ENCODE measurements at places on chromosomes 7 and 10.

- DNase-seq, result no peak
Measured at GRCh38 chr7:149787428-149788299, 14.3 kb upstream of the ZNF467 start.

GRCh38 chr7:11133436-11133959 lies 159.8 kb downstream of the PHF14 start:
- DNase-seq, result no peak

- DNase-seq, result no peak
Measured at GRCh38 chr10:117477961-117478670, 64.4 kb upstream of the EMX2 start.

GRCh38 chr7:151000897-151001495 lies 10.2 kb downstream of the NOS3 start:
- DNase-seq, result no peak

DNA sequence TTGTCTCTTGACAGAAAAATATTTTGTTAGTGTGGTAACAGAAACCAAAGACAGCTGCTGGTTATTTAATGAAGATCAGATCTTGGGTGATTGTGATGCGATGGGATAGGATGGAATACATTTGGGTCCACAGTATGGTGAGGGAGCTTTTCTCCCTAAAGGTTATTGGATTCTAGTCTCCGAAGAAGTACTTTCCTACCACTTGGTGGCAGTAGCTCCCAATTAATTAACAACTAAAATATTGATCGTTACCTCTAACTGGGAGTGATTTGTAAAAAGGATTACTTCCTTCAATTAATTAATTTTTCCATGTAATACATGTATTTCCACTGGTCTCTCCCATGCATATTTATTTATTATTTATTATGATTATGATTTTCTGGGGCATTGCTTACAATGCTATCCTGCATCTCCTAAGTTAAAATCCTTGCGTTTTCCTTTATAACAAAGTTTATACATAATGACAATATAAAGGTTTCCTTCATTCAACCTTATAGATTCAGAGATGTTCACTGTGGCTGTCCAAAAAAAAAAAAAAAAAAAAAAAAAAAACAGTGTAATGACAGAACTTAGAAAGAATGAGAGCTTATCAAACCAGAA lies 25.6 kb downstream of the TMEM196 start:
- no peak for DNase-seq

DNA sequence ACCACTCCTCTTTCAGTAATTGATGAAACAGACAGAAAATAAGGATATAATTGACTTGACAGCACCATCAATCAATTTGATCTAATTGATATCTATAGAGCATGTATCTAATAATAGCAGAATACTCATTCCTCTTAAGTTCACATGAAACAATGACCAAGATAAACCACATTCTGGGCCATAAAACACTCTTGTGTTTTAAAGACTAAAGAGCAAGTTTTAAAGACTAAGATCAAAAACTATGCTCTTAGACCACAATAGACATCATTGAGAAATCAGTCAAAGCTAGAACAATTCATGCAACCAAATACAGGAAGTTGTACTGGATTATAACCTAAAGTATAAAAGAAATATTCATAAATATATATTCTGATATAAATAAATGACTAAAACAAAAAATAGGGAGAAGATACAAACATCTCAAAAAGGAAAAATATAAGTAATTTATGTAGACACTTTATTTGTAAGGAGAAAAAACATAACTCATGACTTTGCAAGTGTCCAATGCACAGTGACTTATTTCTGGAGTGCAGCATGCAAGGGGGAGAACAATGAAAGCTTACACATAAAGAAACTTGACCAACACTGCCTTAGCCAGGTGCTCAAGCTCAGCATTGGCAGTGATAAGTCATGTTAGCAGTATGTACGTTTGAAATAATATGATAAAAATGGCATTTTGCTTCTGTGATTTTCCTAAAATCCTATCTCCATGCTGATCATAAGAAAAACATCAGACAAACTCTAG lies 312.7 kb upstream of the IGFBP3 start:
- no peak for DNase-seq

DNA sequence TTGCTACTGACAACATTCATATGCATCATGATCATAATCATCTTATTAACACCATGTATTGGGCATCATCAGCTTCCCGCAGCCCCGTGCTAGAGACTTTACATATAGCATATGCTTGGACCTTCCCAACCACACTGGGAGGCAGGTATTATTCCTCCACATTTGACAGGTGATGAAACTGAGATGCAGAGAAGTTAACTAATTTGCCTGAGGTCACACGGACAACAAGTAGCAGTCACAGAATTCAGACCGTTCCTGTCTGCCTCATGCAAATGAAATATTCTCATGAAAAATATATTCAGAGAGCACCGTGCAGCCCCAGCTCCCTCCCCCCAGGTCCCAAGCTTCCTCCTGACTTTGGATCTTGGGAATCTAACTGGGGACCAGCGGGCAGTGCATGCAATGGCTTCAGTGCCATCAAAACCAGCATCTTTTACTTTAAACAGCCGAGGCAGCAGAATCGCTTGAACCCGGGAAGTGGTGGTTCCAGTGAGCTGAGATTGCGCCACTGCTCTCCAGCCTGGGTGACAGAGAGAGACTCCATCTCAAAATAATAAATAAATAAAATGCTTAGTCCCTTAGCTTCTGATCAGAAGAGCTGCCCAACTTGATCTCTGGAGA lies 112.2 kb upstream of the GPR26 start:
- no peak for DNase-seq

DNA sequence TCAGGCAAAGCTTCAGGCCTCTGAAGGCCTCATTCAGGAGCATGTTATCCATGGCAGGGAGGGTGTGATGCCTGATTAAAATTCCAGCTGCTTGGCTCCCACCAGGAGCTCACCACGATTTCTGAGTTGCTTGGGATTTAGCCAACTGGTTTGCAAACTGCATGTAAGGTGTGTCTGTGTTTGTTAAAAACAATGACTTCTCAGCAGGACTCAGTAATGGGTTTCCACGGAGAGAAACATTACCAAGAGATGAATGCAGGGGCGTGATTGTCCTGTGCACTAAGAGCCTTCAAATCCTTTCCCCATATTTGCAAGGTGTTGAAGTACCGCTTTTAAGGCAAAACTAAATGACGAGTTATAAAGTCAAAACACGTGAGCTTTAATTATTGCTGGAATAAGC lies 88.8 kb upstream of the BTBD16 start:
- DNase-seq, result no peak

DNA sequence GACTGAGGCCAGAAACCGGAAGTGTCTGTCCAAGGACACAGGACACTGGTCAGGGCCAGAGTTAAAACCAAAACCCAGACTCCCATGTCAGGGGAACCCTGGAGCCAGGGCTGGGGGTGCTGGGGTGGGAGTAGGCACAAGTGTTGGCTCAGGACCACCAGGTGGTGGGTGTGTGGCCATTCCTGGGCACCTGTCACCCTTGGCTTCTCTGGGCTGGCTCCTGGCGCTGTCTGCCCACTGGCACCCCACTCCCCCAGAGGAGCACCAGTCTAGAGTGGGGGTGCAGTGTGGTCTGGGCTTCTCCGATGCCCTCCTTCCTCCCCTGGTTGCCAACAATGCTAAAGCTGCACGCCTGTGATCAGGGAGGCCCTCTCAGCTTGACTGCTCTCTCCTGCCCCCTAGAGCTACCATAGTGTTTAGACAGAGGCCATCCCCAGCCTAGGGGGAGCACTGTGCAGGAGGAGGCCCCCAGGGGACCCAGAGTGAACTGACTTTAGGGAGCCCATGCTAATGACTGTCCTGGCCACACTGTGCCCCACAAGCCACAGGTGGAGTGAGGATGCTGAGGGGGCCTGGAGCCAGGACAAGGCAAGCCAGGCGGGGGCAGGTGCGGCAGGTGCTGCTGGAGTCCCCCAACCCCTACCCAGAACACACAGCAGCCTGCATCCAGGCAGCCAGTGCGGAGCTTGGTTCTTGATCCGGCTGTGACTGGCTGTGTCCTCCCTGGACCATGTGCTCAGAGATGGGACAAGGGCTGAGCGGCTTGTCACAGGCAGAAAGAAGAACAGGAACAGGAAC lies 11.0 kb downstream of the RASGEF1A start:
- DNase-seq, result no peak

DNA sequence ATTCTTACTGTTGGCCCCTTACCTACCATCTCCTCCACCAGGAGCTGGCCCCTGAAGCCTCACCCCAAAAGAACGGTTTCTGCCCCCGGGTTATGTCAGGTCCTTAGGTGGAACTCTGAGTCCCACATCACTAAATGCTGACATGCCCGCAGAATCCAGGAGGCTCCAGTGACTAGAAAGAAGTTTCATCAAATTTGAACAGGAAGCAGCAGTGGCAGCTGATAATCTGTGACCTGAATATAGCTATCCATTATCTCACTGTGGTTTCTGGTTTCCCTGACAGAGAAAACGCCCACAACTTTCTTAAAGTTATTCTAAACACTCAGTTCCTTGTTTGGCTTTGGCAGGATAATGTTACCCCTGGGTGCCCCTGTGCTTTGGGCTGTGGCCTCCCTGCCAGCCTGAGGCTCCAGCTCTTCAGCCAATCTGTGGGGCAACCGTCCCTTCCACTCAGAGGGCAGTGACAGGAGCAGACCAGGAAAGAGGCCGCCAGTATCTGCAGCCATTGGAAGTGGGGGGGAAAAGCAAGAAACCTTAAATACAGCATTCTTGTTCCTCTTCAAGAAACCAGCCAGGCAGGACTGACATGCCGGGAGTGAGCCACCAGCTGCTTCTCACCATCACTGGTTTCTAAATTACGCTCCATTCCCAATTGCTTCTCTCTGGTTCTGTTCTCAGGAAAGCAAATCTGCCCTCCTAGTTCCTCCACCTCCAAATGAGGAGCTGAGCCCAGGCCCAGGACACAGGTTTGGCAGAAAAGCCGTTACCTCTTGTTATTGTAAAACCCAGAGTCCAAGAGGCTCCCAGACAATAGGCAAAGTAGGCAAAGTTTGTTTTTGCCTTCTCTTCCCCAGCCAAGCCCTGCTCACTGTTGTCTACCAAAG lies 41.2 kb upstream of the VCL start:
- DNase-seq, result peak; percentile 64

DNA sequence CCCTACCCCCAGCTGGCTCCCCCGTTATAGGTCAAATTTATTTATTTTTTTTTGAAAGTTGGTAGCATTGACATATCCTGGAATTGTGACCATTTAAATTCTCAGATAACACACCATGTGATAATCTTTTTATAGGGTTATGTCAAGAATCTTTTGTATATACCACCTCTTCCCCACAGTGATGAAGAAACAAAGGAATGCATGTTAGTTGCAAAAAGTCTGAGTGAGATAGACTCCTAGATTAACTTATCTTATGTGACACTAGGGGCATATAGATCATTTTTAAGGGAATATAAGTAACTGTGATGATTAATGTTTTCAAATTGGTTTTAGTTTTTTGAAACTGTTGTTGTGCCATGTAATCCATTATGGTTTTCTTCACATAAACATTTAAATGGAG lies 68.3 kb downstream of the MLLT10 start:
- no peak for DNase-seq

DNA sequence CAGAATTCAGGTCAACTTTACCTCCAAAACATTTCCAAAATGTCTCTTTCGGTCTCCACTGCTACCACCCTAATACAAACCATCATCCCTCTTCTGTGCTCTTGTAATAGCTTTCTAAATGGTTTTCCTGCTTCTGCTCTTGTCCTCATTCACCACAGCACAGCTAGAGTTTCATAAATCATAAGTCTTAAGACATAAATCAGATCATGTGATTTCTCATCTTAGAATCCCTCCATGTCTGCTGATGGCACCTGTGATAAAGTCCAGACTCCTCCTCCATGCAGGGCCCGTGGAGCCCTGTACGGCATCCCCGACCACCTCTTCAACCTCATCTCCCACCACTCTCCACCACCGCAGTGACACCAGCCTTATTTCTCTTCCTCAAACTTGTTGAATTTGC lies 212.3 kb upstream of the MKLN1 start:
- DNase-seq, result no peak

DNA sequence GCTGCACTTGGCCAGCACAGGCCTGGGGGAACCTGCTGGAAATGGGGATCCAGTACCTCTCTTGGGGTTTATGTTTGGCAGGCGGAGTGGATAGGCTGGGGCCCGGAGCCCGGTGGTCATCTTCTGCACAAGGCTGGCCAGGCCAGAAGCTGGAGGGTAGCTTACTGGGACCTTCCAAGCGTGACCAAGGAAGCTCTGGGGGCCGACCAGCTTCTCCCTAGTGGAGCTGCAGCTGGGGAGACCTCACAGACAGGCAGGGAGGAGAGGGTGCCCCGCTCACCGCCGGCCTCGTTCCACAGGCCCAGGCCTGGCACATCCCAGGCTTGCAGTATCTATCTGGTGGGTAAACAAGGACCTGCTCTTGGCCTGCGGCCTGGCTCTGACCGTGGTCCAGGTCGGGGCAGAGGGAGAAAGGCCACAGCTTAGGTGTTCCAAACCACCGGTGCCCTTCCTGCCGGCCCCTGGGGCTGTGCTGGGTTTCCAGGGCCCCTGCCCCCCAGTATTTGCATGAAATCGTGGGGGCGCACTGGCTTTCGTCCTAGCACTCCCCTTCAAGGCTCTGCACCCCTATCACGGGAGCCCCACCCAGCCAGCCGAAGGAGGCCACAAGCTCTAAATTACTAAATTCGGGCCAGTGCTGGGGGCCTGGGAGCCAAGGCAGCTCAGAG lies 1.5 kb upstream of the ELFN1 start:
- peak; percentile 8 for DNase-seq

- DNase-seq, result no peak
Measured at GRCh38 chr10:94074462-94074861, 80.7 kb downstream of the PLCE1 start.

- DNase-seq, result peak; percentile 70
Measured at GRCh38 chr7:3301831-3302618, 973 bp downstream of the SDK1 start.

DNA sequence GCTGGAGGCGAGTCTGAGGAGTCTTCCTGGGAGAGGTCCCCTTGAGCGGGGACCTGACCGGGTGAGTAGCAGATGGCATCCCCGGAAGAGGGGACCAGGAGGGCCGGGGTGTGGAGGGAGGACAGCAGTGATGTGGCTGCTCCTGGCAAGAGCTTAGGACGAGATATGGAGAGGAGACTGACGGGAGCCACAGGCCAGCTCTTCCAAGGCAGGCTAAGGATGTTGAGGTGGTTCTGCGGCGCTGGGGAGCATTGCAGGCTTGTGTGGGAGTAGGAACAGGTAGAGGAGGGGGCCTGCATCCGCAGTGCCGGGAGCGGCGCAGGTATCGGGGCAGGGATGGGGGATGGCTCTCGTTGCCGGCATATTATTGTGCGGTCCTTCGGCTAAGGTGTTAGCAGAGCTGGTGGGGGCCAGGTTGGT lies 76.7 kb upstream of the ANLN start:
- DNase-seq, result no peak

- DNase-seq, result no peak
Measured at GRCh38 chr7:7212612-7213011, 30.3 kb downstream of the C1GALT1 start.

DNA sequence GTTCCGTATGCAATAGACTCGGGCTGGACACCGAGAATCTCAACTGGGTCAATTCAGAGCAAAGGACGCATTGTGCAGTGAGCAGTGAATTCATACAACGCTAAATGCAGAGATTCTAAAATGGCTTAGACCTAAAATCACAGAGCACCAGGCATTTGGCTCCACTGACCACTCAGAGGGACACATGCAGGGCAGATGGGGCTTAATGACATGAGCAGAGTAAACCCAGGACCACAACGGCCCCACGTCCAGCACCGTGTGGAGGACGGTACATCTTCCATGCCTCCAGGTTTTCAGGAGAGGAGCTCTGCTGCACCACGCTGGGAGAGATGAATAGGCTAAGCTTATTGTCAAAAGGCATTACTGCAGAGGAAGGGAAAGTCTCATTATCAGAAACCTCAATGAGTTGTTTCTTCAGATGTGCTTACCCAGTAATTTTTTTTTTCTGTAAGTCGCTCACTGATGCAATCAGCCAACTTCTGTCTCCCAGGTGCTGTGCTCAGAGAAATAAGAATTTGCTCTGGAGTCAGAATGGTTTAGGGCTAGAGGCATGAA lies 555.0 kb downstream of the PTPRN2 start:
- DNase-seq, result no peak
